ENCODE measurements at places on chromosomes 2 and 18.

GRCh38 chr2:101698844-101699754, 1.6 kb downstream of the MAP4K4 start:
- no peak for DNase-seq

DNA sequence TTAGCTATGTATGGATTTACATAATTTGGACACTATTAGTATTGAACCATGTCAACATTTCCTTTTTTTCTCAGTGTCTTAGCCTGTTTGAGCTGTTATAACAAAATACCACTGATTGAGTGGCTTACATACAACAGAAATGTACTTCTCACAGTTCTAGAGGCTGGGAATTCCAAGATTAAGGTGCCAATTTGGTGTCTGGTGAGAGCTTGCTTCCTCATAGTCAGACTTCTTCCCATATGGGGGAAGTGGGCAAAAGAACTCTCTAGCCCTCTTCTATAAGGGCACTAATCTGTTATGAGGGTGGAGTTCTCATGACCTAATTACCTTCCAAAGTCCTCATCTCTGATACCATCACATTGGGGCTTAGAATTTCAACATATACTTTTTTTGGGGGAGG, 12.6 kb downstream of the ZNF804A start:
- no peak for DNase-seq

GRCh38 chr2:146412625-146413024, 1432.2 kb upstream of the ACVR2A start:
- DNase-seq: no peak

- no peak for DNase-seq
These were observed 15.3 kb upstream of the ALLC start for GRCh38 chr2:3642521-3643215.

DNA sequence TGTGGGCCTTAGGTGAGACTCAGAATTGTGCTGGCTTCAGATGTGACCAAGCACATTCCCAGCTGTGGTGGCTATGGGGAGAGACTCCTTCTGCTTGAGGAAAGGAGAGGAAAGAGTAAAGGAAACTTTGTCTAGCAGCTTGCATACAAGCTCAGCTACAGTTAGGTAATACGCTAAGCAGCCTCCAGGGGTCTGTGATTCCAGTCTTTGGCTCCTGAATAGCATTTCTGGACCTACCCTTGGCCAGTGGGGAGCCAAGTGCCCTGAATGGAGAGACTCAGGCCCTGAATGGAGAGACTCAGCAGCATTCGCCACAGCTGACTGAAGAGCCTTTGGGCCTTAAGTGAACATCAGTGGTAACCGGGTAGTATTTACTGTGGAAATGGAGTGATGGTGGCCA, 227.4 kb upstream of the CDH7 start:
- no peak for DNase-seq

GRCh38 chr2:7024261-7024660, 107.0 kb downstream of the RNF144A start:
- DNase-seq: no peak

- no peak for DNase-seq
These were observed 178.0 kb upstream of the HS6ST1 start for GRCh38 chr2:128496700-128497099.

DNA sequence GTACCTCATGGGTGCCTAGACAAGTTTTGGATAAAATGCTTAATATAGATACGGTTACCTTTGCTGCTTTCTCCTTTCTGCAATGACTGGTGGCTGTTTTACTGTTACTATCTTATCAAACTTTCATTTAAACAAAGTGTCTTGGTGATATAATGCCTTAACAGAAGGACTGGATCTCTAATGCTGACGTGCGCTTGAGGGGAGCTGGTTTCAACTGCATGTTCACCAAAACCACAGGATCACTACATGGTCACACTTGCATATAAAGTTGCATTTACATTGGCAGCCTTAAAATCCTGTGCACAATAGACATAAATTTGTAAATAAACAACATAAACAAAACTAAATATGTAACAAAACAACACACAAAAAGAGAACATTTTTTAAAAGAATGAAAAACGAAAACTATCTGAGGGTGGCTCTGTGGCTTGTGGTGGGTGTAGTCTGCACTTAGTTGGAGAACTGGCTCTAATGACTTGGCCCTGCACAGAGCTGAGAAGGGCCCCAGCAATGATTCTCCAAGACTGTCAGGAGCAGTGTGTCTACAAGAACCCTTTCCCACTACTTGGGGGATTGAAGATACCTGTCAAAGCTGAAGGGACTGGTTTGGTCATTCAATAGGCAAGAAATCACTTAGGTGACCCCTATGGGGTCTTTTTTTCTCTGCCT, 135.5 kb downstream of the UXS1 start:
- DNase-seq: no peak

Data from activated CD8-positive, alpha-beta memory T cell treated with anti-CD3 and anti-CD28 coated beads for 1 hour (primary cell).